CD14-positive monocyte (primary cell): ENCODE measurements at places on chromosomes 5 and 9.
A peak's percentile ranks its signal among the peaks of the same experiment; 100 is the strongest.

DNA sequence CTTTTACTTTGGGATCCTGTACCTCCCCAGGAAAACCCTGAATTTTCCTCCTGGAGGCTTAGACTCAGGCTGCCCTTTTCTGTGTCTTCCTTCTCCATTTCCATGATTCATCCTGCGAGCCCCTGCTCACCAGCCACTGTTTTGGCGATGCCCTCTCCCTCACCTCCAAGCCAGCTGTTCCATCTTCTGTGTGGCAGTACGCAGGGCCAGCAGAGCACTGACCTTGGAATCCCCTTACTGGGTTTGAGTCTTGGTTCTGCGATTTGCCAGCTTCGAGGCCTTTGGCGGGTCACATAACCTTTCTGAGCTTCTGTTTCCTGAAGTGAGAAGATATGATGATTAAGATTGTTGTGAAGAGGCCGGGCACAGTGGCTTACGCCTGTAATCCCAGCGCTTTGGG lies 7.2 kb downstream of the PPARGC1B start:
- no peak for DNase-seq
- H3K4me3 ChIP-seq, result no peak overlapping the region
- no peak overlapping the region for H3K27ac ChIP-seq

GRCh38 chr5:31656806-31657205 lies 17.9 kb downstream of the PDZD2 start:
- DNase-seq, result no peak
- H3K4me1 ChIP-seq, result no peaks in the 10 kb centered on the region
- H3K36me3 ChIP-seq, result no peaks in the 10 kb centered on the region
- no peaks in the 10 kb centered on the region for H3K27me3 ChIP-seq

GRCh38 chr5:27381686-27382085 lies 343.3 kb upstream of the CDH9 start:
- H3K27ac ChIP-seq, result no peak overlapping the region
- H3K4me3 ChIP-seq, result no peak overlapping the region
- no peak for DNase-seq
- no peaks in the 10 kb centered on the region for H3K4me1 ChIP-seq

DNA sequence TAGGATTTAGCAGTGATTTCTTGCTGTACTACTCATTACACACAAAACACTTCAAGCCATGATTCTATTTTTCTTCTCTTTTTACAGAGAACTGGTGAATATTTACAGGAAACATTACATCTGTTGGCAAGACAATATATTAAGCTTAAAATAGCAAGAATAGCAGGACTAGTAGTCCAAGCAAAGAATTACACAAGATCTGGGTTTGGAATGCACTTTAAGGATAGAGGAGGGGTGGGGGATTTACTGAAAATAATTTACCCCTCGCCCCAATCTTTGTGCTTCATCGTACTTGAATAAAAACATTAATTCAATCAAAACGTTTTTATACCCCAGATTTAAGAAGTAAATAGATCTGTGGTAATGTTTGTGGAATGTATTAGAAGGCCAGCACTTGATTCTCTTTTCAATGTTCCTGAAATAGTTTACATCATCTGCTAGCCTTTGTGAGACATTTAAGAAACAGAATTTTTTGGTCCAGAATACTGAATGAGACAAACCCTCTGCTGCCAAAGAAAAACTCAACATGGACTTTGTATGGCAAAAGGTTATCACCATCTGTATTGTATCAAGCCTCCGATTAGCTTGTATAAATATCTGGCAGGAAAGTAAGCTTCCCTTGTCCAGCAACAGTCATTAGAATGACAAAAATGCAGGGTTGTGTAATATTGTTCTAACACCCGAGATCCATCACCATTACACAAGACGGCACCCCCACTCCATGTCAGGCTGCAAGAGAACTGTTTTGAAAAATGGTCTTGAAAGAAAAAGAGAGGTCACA lies 23.8 kb downstream of the SVEP1 start:
- H3K36me3 ChIP-seq, result no peaks in the 10 kb centered on the region
- H3K27ac ChIP-seq, result no peak overlapping the region
- no peak for DNase-seq
- no peak overlapping the region for H3K4me3 ChIP-seq
- H3K4me1 ChIP-seq, result no peaks in the 10 kb centered on the region
- H3K27me3 ChIP-seq, result no peaks in the 10 kb centered on the region

- H3K4me3 ChIP-seq, result no peak overlapping the region
- no peaks in the 10 kb centered on the region for H3K27me3 ChIP-seq
- no peak for DNase-seq
- H3K27ac ChIP-seq, result peak overlapping the region; percentile 49
- H3K36me3 ChIP-seq, result peaks cover 60% of the 10 kb centered on the region
- no peaks in the 10 kb centered on the region for H3K4me1 ChIP-seq
Observed at GRCh38 chr5:96691503-96692303, 29.5 kb downstream of the CAST start.

DNA sequence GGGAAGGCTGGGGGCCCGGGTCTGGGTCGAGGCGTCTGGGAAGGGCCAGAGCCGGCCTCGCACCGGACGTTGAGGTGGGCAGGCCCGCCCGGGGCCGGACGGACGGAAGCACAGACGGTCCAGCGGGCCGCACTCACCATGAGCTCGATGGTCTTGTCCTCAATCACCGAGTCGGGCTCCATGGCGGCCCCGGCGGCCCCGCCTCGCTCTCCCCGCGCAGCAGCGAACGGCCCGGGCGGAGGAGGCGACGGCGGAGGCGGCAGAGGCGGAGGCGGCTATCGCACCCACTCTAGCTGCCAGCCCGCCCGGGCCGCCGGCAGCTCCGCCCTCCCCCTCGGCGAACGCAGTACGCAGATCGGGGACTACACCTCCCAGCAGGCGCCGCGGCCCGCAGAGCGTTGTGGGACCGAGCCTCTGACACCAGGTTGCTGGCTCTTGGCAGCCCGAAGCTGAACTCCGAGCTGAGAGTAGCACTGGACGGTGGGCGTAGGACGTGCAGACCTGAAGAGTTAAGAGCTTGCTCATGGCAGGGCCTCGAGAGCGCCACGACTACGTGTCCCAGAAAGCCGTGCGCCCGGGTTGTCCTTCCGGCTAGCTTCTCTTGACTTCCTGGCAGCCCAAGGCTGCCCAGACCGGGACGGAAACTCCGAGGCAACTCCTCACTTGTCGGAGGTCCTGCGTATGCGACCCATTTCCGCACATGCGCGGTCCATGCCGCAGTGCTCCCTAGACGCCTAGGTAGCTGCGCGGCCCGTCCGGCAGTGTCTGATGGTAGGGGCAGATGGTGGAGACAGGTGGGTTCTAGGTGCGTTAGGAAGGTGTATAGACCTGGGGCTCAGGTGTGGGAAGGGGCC lies at the start of gene FBXW11:
TSS of gene FBXW11 (minus strand) at position 318 of the 854 bp plus-strand sequence. CDS start at position 182, 136 bp downstream.
- no peaks in the 10 kb centered on the region for H3K36me3 ChIP-seq
- peaks cover 42% of the 10 kb centered on the region for H3K4me1 ChIP-seq
- peak; percentile 98 for DNase-seq

DNA sequence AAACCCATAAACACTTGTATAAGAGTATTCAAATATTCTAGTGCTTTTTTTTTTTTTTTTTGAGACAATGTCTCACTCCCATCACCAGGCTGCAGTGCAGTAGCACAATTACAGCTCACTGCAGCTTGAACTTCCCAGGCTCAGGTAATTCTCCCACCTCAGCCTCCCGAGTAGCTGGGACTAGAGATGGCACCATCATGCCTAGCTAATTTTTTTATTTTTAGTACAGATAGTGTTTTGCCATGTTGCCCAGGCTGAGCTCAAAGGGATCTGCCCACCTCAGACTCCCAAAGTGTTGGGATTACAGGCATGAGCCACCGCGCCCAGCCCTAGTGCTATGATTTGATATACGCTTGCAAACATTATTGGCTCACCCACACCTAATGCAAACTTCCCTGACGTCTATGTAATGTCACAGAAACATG lies 11.8 kb downstream of the IL6ST start:
- H3K27me3 ChIP-seq, result no peaks in the 10 kb centered on the region
- peaks cover 70% of the 10 kb centered on the region for H3K36me3 ChIP-seq
- H3K4me1 ChIP-seq, result peaks cover 17% of the 10 kb centered on the region
- H3K27ac ChIP-seq, result no peak overlapping the region

GRCh38 chr5:97095318-97095732 lies 47.1 kb downstream of the LIX1 start:
- no peaks in the 10 kb centered on the region for H3K27me3 ChIP-seq
- DNase-seq, result no peak
- no peak overlapping the region for H3K27ac ChIP-seq
- H3K36me3 ChIP-seq, result no peaks in the 10 kb centered on the region
- peaks cover 43% of the 10 kb centered on the region for H3K4me1 ChIP-seq
- H3K4me3 ChIP-seq, result no peak overlapping the region

- no peaks in the 10 kb centered on the region for H3K4me1 ChIP-seq
- H3K36me3 ChIP-seq, result no peaks in the 10 kb centered on the region
- no peak overlapping the region for H3K27ac ChIP-seq
- DNase-seq, result no peak
- H3K4me3 ChIP-seq, result no peak overlapping the region
Observed at GRCh38 chr5:57004800-57005199, 52.9 kb upstream of the MIER3 start.

- H3K27ac ChIP-seq, result no peak overlapping the region
- no peak for DNase-seq
- no peaks in the 10 kb centered on the region for H3K27me3 ChIP-seq
- no peaks in the 10 kb centered on the region for H3K36me3 ChIP-seq
Observed at GRCh38 chr5:102700120-102700831, 54.8 kb upstream of the PAM start.

GRCh38 chr9:21381448-21382339 lies 3.5 kb downstream of the IFNA2 start:
- peaks cover 72% of the 10 kb centered on the region for H3K27me3 ChIP-seq
- no peaks in the 10 kb centered on the region for H3K36me3 ChIP-seq
- peaks cover 27% of the 10 kb centered on the region for H3K4me1 ChIP-seq

- peaks cover 27% of the 10 kb centered on the region for H3K4me1 ChIP-seq
- peak; percentile 13 for DNase-seq
- no peaks in the 10 kb centered on the region for H3K36me3 ChIP-seq
- H3K27me3 ChIP-seq, result no peaks in the 10 kb centered on the region
- no peak overlapping the region for H3K4me3 ChIP-seq
Observed at GRCh38 chr9:125839317-125839716, 92.1 kb downstream of the PBX3 start.

GRCh38 chr5:27682600-27682999 lies 644.2 kb upstream of the CDH9 start:
- no peaks in the 10 kb centered on the region for H3K4me1 ChIP-seq
- no peaks in the 10 kb centered on the region for H3K36me3 ChIP-seq
- no peak overlapping the region for H3K4me3 ChIP-seq

- DNase-seq, result no peak
- no peaks in the 10 kb centered on the region for H3K36me3 ChIP-seq
- H3K4me3 ChIP-seq, result no peak overlapping the region
- peaks cover 4% of the 10 kb centered on the region for H3K4me1 ChIP-seq
Observed at GRCh38 chr5:78653681-78654366, 5.3 kb upstream of the LHFPL2 start.

DNA sequence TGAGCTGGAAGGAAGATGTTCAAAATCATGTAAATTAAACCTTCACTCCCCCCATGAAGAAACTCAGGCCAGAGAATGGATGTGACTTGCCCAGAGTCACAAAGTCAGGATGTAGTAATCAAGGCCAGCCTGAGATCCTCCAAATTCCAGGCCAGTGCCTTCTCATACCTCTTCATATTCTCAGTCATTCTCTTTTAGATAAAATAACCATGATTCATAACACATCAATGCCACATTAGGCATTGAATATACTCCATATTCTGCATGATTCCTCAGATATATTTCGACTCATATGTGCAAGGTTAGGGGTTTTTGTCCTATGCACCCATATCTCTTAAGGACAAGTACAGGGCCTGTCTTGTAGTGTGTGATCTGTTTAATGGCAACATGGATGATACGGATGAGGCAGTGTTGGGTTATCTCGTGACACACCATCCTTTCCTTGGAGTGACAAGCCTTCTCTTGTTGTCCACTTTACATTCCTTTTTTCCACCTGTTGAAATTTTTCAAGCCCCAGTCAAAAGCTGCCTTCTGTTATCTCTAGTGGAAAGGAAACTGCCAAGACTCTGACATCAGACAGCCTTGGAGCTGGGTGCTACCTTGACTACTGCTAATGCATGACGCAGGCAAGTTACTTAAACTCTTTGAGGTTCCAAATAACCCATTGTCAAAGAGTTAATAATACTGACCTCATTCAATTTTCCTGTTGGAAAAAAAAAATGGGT lies 227.5 kb upstream of the NR4A3 start:
- H3K36me3 ChIP-seq, result no peaks in the 10 kb centered on the region
- H3K4me3 ChIP-seq, result no peak overlapping the region
- H3K27ac ChIP-seq, result no peak overlapping the region
- no peak for DNase-seq
- peaks cover 44% of the 10 kb centered on the region for H3K4me1 ChIP-seq

GRCh38 chr5:77231471-77232138 lies 21.1 kb downstream of the PDE8B start:
- H3K4me1 ChIP-seq, result peaks cover 37% of the 10 kb centered on the region
- peak overlapping the region; percentile 23 for H3K4me3 ChIP-seq
- no peaks in the 10 kb centered on the region for H3K27me3 ChIP-seq
- no peaks in the 10 kb centered on the region for H3K36me3 ChIP-seq
- peak; percentile 57 for DNase-seq
- H3K27ac ChIP-seq, result peak overlapping the region; percentile 86

GRCh38 chr5:157561110-157561509 lies 14.5 kb downstream of the ADAM19 start:
- no peak overlapping the region for H3K27ac ChIP-seq
- peak overlapping the region; percentile 16 for H3K4me3 ChIP-seq
- DNase-seq, result no peak
- H3K36me3 ChIP-seq, result peaks cover 13% of the 10 kb centered on the region
- H3K4me1 ChIP-seq, result peaks cover 77% of the 10 kb centered on the region

GRCh38 chr5:124454081-124454480 lies 292.4 kb downstream of the ZNF608 start:
- no peaks in the 10 kb centered on the region for H3K27me3 ChIP-seq
- H3K4me1 ChIP-seq, result no peaks in the 10 kb centered on the region
- no peak for DNase-seq
- H3K36me3 ChIP-seq, result no peaks in the 10 kb centered on the region
